ENCODE measurements at places on chromosomes 3 and 15.

DNA sequence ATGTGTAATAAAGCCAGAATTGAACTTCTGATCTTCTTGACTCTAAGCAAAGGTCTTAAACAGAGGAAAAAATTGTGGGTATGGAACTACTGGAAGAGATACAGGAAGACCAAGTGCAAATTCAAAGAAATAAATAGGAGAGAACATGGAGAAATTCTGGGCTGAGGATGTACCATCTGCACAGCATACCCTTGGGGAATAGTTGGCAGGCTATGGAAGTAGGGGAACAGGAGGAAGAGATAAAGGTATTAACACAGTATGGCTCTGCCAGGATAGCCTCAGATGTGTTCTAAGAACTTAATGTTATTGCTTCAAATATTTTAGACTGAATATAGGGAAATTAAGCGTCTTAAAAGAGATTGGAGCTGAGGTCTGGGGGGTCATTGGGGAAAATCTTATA lies 485.4 kb downstream of the CNTN3 start:
- no peak for DNase-seq

DNA sequence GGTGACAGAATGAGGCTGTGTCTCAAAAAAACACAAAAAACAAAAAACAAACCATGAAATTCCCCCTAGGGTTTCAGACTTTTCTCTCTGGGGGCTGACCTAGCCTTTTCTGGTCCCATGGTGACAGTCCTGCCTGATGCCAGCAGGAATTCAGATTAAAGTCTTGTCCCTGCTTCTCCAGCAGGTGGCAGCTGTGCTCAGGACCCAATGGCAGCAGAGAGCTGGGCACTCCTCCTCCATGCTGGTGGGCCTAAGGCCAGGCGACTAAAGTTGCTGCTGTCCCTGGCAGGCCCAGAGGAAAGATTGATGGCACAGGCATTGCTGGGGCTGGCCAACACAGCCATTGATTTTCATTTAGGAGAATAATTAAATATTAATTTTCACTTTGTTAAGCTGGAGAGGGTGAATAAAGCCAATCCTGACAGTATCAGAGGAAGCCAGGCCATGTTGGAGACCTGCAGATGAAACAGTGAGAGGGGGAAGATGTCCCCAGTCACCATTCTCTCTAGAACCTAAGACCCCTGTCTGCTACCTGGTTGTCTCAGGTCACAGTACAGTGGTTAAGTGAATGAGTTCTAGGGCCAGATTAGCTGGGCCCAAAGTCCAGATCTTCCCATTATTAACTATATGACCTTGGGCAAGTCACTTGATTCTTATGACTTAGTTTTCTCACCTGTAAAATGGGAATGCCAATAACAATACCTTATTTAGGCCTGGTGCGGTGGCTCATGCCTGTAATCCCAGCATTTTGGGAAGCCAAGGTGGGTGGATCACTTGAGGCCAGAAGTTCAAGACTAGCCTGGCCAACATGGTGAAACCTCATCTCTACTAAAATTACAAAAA lies 7.1 kb downstream of the CELF6 start:
- DNase-seq = peak; percentile 58

GRCh38 chr3:119681279-119681678 lies 4.1 kb upstream of the COX17 start:
- DNase-seq = peak; percentile 51

DNA sequence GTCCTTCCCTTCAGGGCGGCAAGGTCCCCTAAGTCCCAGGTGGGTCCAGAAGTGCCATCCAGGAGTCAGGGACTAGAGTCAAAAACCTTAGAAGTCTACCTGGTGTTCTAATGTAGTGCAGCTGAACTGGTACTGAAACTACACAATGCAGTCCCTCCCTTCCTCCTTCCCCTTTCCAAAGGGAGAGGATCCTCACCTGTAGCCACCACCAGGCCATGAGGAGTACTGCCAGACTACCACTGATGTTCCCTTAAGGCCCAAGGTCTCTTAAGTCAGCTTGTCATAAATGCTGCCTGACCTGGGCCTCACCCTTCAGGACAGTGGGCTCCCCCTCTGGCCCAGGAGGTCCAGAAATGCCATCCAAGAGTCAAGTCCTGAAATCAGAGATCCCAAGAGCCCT lies 98.9 kb downstream of the ULK4 start:
- DNase-seq = no peak

DNA sequence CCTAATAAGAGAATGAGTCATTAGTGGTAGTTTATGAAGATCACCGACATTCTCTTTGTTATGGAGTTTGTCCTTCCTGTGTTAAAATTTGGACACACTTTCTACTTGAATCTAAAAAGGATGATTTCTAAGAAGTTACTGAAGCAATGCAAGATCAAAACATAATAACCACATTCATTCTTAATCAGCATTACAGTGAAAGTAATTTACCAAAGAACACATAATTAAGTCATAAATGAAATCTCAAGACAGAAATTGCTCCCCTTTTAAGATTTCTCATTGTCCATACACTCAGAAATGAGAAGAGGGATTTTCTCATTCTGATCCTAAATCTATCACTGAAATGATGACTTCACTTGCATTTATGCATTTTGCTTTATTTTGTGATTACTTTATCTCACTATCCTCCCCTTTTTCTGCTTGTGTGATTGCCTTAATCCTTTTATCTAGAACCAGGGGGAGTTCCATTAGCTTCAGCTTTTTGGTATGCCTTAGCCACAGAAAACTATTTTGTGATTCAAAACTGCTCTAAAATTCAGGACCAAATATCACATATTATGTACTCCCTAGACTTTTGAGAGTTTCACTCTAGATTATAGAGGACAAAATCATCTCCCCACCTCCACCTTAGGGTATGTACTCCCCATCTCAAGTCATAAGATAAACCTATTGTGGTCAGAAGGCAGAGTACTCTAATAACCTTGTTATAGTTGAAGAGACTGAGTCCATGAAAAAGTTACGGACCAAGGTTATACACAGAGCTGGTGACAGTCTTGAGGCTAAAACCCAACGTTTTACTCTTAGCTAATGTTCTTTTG lies 817.6 kb upstream of the CFAP20DC start:
- no peak for DNase-seq

- no peak for DNase-seq
These were observed 37.2 kb upstream of the THBS1 start for GRCh38 chr15:39543651-39544050.

GRCh38 chr3:59998058-59998457 lies 948.2 kb upstream of the CFAP20DC start:
- DNase-seq = no peak

- DNase-seq = no peak
These were observed 53.3 kb upstream of the KCNMB2 start for GRCh38 chr3:178482981-178483380.

GRCh38 chr3:169771497-169772304 lies 1.5 kb upstream of the MYNN start:
- DNase-seq = peak; percentile 57

DNA sequence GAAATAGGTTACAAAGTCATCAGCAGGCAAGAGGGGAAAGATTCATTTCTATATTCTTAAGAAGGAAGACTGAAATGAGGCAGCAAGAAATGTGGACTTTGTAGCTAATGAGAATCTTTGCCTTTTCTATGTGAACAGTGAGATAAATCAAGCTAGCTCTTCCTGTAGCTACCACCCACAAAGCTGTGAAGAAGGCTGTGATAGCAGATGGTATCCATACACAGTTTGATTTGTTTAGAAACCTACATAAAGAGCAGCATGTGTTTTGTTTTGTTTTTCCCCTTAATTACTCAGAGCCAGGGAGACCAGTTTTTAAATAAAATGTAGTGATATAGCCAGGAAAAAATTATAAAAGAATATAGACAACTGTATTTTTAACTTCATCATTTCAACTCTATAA lies 45.5 kb downstream of the TEX9 start:
- DNase-seq = no peak

All from iris pigment epithelial cell (primary cell).